Activated CD8-positive, alpha-beta T cell treated with anti-CD3 and anti-CD28 coated beads, Interleukin-2, amount 10 ng/mL, durations not matched to agents 7 days and 5 days (primary cell): ENCODE measurements at places on chromosomes 12 and 14.

- DNase-seq, result no peak
Observed at GRCh38 chr14:64855721-64856528, 23.8 kb downstream of the SPTB start.

- DNase-seq, result no peak
Observed at GRCh38 chr12:12887471-12887870, 3.9 kb upstream of the GPRC5A start.

- DNase-seq, result no peak
Observed at GRCh38 chr12:68367903-68368302, 35.7 kb upstream of the MDM1 start.

DNA sequence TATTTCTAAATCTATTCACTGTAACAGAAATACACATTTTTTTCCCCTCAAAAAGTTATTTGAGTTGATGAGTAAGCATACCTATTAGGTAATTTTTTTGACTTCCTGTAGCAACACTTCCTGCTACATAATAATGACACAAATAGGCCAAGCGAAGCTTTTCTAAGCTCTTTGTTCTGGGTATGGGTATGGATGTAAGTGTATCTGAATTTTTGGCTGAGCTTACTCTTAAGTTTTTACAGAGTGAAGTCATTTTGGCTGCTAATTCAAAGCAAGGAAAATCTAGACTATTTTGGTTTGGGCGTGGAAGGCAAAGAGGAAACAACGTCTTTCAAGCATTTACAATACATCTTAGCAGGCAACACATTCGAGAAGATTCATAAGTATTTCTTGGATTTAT lies 1206.0 kb upstream of the FLRT2 start:
- DNase-seq, result no peak

GRCh38 chr14:68450391-68451120 lies 342.3 kb downstream of the ZFP36L1 start:
- DNase-seq, result no peak

DNA sequence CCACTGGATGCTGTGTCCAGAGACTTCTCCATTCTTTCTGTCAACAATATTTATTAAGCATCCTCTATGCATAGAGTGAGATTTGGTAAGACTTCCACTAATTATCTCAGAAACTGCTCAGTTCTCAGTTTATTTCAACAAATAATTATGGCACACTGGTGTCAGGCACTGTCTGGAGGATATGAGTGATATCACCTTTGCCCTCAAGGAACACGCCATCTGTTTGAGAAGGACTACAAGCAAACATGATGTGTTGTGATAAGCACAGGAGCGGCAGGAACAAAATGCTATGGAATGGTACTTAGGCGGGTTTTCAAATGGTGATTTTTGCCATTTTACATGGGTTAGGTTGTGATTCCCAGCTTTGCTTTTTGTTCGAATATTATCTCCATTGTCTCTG lies 229.2 kb downstream of the DPF3 start:
- DNase-seq, result no peak

DNA sequence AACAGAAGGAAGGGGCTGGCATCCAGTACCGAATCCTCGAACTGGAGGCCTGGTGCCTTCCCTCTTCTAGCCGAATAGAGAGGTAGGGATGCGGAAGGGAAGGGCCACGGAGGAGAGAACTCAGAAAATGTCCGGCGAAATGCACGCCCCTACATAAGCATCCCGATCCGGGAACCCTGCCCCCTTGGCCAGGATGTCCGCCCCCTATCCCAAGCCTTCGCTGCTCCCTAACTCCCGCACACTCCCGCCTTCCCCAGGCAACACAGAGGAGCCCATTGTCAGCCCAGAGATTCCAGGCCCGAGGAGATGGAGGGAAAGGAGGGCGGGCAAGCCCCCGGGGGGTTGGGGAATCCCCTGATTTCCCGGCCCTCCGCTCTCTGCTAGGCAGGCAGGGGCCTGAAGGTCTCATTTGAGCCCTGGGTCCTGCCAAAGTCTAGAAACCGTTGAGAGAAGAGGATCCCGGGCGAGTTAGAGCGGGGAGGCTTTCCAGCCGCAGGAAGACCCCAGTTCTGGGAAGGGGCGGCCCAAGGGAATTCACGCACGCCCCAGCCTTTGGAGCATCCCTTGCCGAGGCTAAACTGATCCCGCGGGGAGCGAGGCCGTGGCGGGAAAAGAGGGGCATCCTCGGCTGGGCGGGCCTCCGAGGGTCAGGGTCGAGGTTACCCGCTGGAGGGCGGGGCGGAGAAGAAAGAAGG lies 569 bp upstream of the ARHGEF40 start:
- no peak for DNase-seq

- DNase-seq, result no peak
Observed at GRCh38 chr12:133057446-133057845, 20.1 kb downstream of the ZNF84 start.

DNA sequence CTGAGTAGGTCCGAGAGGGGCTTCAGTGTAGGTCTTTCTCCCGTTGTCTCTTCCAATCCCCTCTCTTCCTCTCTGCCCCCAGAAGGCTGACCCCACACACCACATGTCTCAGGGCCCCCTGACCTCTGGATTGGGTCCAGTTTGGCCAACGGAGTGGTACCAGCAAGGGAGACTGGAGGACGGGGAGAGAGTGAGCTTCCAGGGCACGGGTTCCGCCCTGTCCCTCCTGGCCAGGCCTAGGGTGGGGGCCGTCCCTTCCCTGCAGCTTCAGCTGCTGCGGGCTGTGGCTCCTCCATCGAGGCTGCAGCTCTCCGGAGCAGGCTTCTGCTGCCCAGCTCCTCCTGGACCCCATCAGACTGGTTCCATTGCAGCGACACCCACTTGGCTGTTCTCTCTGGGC lies 17.4 kb downstream of the FZD10 start:
- DNase-seq, result no peak

GRCh38 chr12:113137861-113138783 lies 2.6 kb upstream of the RASAL1 start:
- DNase-seq, result no peak

DNA sequence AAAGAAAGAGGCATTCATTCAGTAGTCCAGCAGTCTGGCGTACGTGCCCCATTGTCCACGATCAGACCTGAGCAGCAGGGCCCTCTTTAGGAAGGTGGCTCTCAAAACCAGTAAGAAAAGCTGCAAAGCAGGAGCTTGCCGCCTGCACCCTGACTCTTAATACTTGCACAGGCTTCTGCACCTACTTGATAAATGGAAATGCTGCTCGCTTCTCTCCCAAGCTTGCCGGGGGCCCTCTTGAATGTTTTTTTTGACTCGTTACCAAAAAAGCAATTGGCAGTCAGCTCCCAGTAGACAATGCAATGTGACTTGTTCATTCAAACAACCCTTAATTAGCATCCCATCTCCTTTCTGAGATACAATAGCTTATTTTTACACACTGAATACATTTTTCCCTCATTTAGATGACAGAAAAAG lies 27.2 kb upstream of the PTPRB start:
- DNase-seq, result no peak

DNA sequence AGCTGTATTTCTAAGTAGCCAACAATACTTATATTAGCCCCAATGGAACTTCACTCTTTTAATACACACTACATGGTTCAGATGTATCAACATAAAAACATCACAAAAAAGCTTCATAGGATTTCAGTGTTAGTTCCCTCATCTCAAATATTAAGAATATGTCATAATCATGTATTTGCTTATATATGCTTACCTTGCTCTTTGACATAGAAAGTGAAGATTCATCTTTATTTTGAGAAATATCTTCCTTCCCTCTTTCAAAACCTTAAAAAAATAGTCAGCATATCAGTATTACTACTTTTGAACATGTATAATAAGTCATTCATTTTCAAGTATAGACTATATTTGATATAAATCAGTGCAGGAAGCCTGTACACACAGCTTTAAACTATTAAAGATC lies 62.2 kb upstream of the BBS10 start:
- no peak for DNase-seq

GRCh38 chr14:101226603-101227425 lies 323.3 kb upstream of the RTL1 start:
- DNase-seq, result no peak

DNA sequence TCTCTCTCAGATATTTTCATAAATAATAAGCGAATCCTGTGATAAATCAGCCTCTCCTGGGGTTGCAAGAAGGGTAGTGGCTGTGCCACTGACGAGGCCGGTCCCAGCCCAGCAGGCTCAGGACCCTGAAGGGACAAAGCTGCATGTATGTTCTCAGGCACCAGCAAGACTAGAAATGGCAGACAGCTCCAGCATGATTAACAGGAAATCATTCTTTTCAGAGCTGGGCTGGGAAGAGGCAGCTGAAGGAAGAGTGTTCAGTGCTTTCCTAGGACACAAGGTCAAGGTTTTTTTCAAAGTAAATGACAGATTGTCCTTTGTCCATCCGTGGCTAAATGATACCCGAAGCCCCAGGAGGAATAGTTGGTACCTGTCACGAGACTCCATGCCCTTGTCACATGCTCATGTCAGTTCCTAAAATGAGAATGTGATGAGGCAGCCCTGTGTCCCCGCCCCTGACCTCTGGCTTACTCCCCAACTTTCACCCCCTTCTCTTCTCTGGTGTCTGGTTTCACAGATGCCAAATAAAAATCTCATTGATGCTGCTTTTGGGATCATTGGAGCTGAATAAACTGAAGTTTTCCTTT lies 65.1 kb downstream of the PPP1R36 start:
- no peak for DNase-seq

DNA sequence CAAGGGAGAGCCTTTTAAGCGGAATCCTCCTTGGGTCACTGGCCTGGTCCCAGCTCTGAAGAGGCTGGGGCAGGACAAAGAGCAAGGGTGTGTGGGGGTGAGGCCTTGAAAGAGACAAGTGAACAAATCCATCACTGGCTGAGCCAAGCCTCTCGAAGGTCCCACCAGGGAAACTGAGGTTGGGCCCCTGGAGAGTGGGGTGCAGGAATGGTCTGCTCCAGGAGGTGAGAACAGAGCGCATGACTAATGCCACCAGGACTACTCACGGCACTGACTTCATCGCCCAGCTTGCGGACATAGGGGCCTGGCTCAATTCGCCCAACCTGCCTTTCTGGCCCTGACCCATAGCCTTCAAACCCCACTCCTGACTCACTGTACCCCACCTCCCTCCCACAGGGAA lies 19.2 kb upstream of the DEGS2 start:
- DNase-seq, result no peak

- no peak for DNase-seq
Observed at GRCh38 chr12:113837084-113837483, 129.0 kb downstream of the RBM19 start.

DNA sequence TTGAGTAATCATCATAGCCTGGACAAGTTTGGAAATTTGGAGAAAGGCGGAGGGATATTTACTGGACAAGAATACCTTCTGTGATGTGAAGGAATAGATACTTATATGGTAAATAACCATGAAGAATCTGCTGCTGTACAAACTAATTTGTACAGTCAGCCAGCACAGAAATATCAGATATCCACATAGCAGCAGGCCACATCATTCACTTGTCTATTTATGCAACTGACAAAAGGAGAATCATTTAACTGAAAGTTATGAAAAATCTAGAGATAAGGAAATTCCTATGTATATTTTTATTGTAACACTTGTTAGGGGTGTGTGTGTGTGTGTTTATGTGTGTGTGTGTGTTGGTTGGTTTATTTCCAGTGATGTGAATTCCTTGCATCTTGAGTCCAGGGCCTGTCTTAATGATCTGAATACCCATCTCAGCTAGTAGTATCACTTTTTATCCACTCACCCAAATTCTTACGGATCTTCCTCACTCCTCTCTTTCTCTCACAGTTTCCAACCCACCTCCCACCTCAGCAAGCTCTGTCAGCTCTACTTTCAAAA lies 10.5 kb upstream of the LRIG3 start:
- no peak for DNase-seq

DNA sequence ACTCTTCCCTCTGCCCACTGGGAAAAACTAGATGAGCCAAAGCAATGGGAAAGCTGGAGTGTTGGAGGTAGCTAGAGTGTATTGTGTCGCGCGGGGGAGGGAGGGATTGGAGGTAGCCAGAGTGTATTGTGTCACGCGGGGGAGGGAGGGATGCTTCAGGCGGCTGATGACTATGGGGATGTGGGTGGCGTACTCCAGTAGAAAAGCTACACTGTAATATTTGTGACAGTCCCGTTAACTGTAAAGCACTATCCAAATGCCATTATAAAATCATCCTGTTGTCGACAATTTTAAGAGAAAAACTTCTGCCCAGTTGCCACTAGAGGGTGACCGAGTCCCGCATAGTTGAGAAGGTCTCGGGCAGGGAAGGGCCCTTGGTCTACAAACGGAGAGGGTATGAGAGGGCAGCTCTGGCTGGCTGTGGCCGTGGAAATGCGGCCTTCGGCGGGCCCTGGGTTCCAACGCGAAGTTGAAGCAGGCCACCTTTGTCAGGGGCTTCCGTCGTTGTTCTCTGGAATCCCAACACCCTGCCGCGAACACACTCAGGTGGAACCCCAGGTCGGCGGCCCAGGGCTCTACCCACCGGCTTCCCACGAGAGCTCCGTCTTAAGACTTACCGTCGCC lies 15.1 kb upstream of the PLEK2 start:
- peak; percentile 81 for DNase-seq

DNA sequence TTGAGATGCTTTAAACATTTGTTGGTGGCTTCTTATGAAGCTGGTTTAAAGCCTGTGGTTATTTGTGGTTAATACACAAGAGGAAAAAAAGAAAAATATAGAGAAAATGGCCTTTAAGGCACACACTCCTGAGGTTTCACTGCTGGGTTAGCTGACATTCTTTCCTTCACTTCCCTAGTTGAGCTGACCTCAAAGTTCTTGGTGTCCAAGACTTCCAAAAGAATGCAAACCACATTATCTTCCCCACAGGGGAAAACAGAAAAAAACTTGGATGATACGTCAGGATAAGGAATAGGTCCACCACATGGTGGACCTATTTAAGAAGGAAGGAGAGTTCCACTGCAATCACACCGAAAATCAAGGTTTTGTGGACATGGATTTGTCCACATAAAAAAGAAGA lies 94.3 kb downstream of the SLC25A21 start:
- no peak for DNase-seq

- DNase-seq, result no peak
Observed at GRCh38 chr14:92430686-92431085, 82.9 kb upstream of the RIN3 start.

GRCh38 chr12:52436000-52436827 lies 2.0 kb upstream of the KRT75 start:
- DNase-seq, result no peak
